ENCODE measurements at places on chromosomes 6 and 20. TPM values are rescaled to one million over a fixed set of nuclear protein-coding genes. Genes with fewer than 3 reads are reported as not detected.

The DHX16 gene
- 29.7 TPM for total RNA-seq

The NKX2-2 gene
- 3.0 TPM for total RNA-seq

The GPX5 gene
- total RNA-seq = not detected

The SNAI1 gene
- 0.77 TPM for total RNA-seq

The KIF13A gene
- total RNA-seq = 47.8 TPM

The SRSF6 gene
- 102 TPM for total RNA-seq

The BPIFB2 gene
- total RNA-seq = not detected

The CARMIL1 gene
- total RNA-seq = 38.5 TPM

The CASS4 gene
- 1.5 TPM for total RNA-seq

The RIMS1 gene
- total RNA-seq = 63.9 TPM

The ACSS2 gene
- 27.8 TPM for total RNA-seq

The GPR6 gene
- 0.22 TPM for total RNA-seq

The GUCA1A gene
- 1.9 TPM for total RNA-seq

The PTCRA gene
- total RNA-seq = not detected

The FNDC11 gene
- 1.0 TPM for total RNA-seq

The HAO1 gene
- not detected for total RNA-seq

The KCNK16 gene
- not detected for total RNA-seq

The BACH2 gene
- 11.0 TPM for total RNA-seq

The GTSF1L gene
- total RNA-seq = not detected

The PPP1R3G gene
- total RNA-seq = 2.2 TPM

The GRIK2 gene
- total RNA-seq = 92.4 TPM

The GSTA4 gene
- total RNA-seq = 112 TPM

The PSORS1C2 gene
- total RNA-seq = not detected

The EPPIN gene
- 0.10 TPM for total RNA-seq

The SYCP2 gene
- total RNA-seq = 11.0 TPM

The ECT2L gene
- 0.99 TPM for total RNA-seq

The NOX3 gene
- total RNA-seq = not detected

The WFDC10B gene
- not detected for total RNA-seq

The LST1 gene
- 15.2 TPM for total RNA-seq

The OLIG3 gene
- total RNA-seq = 1.1 TPM

The OR2H2 gene
- not detected for total RNA-seq

The SNX21 gene
- 23.8 TPM for total RNA-seq

The NEU1 gene
- total RNA-seq = 21.9 TPM

The ADA gene
- total RNA-seq = 1.3 TPM

The WFDC6 gene
- total RNA-seq = not detected

The NPEPL1 gene
- 22.0 TPM for total RNA-seq

The SCUBE3 gene
- 7.7 TPM for total RNA-seq

The USP49 gene
- total RNA-seq = 6.0 TPM

The PRDM1 gene
- total RNA-seq = 1.3 TPM

The RNF182 gene
- total RNA-seq = 25.6 TPM

The SLC17A9 gene
- total RNA-seq = 0.69 TPM

The HUS1B gene
- 0.39 TPM for total RNA-seq

The SLC17A1 gene
- total RNA-seq = not detected

The PNLDC1 gene
- 0.10 TPM for total RNA-seq

The HLA-DRA gene
- 90.1 TPM for total RNA-seq

The PPIL1 gene
- 39.2 TPM for total RNA-seq

The DUSP22 gene
- 42.3 TPM for total RNA-seq

The LINC00237 gene
- total RNA-seq = 4.4 TPM

The GRM1 gene
- 12.2 TPM for total RNA-seq

The BMP5 gene
- 11.1 TPM for total RNA-seq

The CST4 gene
- not detected for total RNA-seq

Measured in spinal cord (tissue), 10 donors.